IgD-negative memory B cell (primary cell): ENCODE measurements at places on chromosomes 3 and 15. TPM values are rescaled to one million over a fixed set of nuclear protein-coding genes. Genes with fewer than 3 reads are reported as not detected.

The ZNF710 gene
- polyA plus RNA-seq, result 3.6 TPM

The CIB2 gene
- polyA plus RNA-seq, result 5.7 TPM

The FMN1 gene
- polyA plus RNA-seq, result not detected

The POLQ gene
- polyA plus RNA-seq, result not detected

The CADPS gene
- polyA plus RNA-seq, result not detected

The CPN2 gene
- polyA plus RNA-seq, result not detected

The NR2F2 gene
- not detected for polyA plus RNA-seq

The SECISBP2L gene
- polyA plus RNA-seq, result 31.5 TPM

The C3orf52 gene
- polyA plus RNA-seq, result 0.50 TPM

The EPHA3 gene
- polyA plus RNA-seq, result not detected

The CCR8 gene
- not detected for polyA plus RNA-seq

The ELL3 gene
- polyA plus RNA-seq, result 9.3 TPM

The LRRN1 gene
- 2.6 TPM for polyA plus RNA-seq

The TMEM108 gene
- polyA plus RNA-seq, result not detected

The ITIH1 gene
- polyA plus RNA-seq, result not detected

The ALG1L2 gene
- polyA plus RNA-seq, result 1.1 TPM

The LMAN1L gene
- not detected for polyA plus RNA-seq

The LARP6 gene
- polyA plus RNA-seq, result not detected

The RTP3 gene
- not detected for polyA plus RNA-seq

The GOLGA8S gene
- polyA plus RNA-seq, result not detected
